ENCODE measurements at places on chromosomes 7 and 10. TPM values are rescaled to one million over a fixed set of nuclear protein-coding genes. Genes with fewer than 3 reads are reported as not detected.

PLXDC2 gene
- total RNA-seq, result 94.1 TPM

DNA sequence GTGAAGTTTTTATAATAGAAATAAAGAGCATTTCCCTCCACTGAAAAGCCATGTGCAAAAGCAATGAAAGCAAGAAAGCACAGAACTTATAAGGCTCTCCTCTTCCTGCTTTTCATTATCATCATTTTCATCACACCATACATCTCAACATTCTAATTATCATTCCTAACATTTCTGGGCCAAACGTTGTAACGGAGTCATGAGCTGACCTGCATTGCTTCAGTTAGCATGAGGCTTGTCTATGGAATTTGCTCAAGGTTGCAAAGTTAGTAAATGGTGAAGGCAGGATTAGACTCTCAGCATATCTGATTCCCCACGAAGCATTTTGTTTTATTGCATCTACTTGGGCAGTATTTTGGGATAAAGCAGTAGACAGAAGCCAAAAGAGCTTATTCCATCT is 11.4 kb downstream of the SCIN start:
- DNase-seq, result no peak

DNA sequence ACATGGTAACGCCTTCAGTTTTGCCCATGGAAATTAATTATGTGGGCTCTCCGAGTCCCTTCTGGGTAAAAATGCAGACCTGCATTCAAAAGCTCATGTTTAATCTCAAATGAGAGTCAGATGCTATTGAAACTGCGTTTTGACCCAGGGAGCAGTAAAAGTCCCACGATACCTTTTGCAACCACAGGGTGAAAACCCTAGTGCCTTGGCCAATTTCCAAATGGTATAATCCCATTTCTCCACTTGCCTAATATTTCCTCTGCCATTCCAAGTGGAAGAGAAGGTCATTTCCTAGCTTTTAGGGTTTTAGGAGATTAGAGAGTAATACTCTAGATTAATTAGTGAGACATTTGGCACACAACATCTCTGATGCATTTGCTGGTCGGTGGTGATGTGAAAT is 132.5 kb downstream of the NRP1 start:
- no peak for DNase-seq

OR2AE1 gene
- not detected for total RNA-seq

DNA sequence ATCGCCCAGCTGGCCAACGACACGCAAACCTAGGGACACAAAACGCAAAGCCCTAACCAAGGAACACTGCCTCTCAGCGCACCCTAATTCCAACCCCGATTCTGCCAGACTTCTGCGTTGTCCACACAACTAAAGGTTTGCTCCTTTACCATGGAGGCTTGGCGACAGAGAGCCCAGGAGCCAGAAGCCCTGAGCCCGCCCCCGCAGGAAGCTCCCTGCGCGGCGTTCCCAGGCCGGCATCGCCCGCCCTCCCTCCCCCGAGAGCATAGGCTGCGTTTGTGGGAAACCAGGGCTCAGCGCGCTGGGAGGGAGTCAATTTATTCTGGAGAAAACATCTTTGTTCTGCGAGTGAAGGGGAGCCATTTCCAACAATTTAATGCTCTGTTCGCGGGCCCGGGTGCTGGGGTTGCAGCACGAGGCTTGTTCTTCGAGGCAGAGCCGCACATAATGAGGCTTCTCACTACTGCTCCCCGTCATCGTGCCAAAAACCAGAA is 103.9 kb downstream of the GRID1 start:
- no peak for DNase-seq

All from ascending aorta (tissue), 2 donors.